Metanephros (tissue), 2 donors: ENCODE measurements at places on chromosomes 2 and 18. TPM values are rescaled to one million over a fixed set of nuclear protein-coding genes. Genes with fewer than 3 reads are reported as not detected.

Gene SKOR2
- total RNA-seq = not detected

Gene POMC
- 7.8 TPM for total RNA-seq

Gene DSC2
- total RNA-seq = 19.8 TPM

Gene GPR75
- total RNA-seq = 1.6 TPM

Gene VWA3B
- total RNA-seq = 0.18 TPM

Gene BZW1
- 229 TPM for total RNA-seq

Gene SLC9A4
- total RNA-seq = 12.9 TPM

Gene IL18R1
- 4.3 TPM for total RNA-seq

Gene ZNG1B
- total RNA-seq = 43.4 TPM

Gene B4GALT6
- total RNA-seq = 5.7 TPM
